ENCODE measurements at places on chromosomes 7 and 10. TPM values are rescaled to one million over a fixed set of nuclear protein-coding genes. Genes with fewer than 3 reads are reported as not detected.

Gene POU6F2
- not detected for polyA plus RNA-seq

Gene CALCR
- not detected for polyA plus RNA-seq

Gene CLRN3
- not detected for polyA plus RNA-seq

Gene PIK3CG
- 0.02 TPM for polyA plus RNA-seq

Gene ATP5F1C
- 456 TPM for polyA plus RNA-seq

Gene TIAL1
- 86.0 TPM for polyA plus RNA-seq

Gene ANLN
- 34.0 TPM for polyA plus RNA-seq

DNA sequence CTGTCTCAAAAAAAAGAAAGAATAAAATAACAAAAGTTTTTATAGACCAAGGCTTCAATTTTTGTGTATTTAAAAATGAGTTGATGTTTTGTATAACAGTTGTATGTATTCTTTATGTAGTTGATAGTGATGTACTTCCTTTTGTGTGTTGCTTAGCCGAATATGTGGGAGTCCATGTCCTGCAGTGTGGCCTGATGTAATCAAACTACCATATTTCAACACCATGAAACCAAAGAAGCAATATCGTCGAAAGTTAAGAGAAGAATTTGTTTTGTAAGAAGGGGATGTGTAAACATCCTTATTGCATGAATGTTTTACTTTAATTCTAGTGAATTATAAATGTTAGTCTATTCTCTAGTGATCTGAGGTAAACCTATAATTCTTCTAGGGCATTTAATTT lies 56.6 kb downstream of the MPLKIP start:
- peak; percentile 6 for DNase-seq

GRCh38 chr10:35887685-35888084 lies 245.6 kb upstream of the FZD8 start:
- no peak for DNase-seq

GRCh38 chr7:121182902-121183301 lies 145.9 kb upstream of the WNT16 start:
- DNase-seq = no peak

GRCh38 chr7:155260498-155260872 lies 37.2 kb upstream of the INSIG1 start:
- no peak for DNase-seq

- no peak for DNase-seq
These were observed 77.9 kb upstream of the PDGFA start for GRCh38 chr7:597348-598178.

- DNase-seq = peak; percentile 72
These were observed 33.5 kb upstream of the ADAM12 start for GRCh38 chr10:126421756-126422256.

DNA sequence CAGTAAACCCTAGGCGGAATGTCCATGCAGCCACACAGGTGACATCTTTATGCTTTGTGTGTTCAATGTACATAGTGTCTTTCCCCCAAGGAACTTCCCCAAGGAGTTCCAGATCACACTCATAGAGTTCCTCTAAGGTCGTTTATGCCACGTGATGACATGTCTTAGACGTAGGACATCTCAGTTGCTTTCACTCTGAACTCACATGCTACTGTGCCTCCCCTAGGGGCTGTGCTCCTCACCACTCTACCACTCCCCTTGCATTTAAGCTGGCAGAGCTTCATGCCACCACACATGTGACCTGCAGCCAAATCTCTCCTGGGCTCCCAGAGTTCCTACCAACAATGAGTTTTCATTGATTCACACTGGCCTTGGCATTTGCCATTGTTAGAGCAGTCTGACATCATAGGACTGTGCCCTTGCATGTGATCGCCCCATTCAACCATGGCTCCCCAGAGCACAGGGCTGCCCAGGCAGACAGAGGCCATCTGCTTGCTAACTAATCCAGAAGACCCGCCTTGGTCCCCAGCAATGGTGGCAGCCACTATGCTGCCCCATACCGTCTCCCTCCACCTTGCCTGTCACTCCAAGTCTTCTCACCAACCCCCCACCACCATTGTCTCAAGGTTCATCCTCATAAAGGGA lies 95.3 kb upstream of the MACROH2A2 start:
- DNase-seq = no peak

DNA sequence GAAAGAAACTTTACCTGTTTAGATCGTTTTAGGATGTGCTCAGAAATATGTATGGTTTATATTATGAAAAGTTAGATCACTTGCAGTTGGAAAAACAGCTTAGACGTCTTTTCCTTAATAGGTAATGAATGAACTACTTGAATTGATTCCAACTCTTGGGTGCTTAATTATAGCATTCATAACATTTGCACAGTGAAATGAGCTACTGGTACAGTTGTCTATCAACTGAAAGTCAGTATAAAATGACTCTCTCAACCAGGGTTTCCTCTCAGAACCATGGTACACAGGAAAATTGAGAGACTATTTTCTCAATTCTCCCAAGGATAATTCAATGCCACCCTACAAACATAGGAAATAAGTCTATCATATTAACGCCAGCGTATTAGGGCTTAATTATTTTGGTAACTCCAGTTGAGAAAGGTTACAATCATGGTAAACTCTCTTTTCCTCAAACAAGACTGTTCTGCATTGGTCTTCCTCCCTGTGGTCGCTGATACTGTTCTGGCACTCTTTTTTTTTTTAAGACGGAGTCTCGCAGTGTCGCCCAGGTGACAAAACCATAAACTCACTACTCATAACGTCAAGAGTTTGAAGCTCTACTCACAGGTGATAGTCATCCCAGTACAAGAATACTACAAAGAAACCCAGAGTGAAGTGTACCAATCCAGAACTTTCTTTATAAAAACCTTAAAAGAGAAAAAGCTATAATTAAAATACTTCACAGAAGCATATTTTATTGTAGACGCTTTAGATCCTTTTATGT lies 2.0 kb downstream of the ANLN start:
- no peak for DNase-seq

- no peak for DNase-seq
These were observed 76.0 kb upstream of the RET start for GRCh38 chr10:43000651-43001426.

DNA sequence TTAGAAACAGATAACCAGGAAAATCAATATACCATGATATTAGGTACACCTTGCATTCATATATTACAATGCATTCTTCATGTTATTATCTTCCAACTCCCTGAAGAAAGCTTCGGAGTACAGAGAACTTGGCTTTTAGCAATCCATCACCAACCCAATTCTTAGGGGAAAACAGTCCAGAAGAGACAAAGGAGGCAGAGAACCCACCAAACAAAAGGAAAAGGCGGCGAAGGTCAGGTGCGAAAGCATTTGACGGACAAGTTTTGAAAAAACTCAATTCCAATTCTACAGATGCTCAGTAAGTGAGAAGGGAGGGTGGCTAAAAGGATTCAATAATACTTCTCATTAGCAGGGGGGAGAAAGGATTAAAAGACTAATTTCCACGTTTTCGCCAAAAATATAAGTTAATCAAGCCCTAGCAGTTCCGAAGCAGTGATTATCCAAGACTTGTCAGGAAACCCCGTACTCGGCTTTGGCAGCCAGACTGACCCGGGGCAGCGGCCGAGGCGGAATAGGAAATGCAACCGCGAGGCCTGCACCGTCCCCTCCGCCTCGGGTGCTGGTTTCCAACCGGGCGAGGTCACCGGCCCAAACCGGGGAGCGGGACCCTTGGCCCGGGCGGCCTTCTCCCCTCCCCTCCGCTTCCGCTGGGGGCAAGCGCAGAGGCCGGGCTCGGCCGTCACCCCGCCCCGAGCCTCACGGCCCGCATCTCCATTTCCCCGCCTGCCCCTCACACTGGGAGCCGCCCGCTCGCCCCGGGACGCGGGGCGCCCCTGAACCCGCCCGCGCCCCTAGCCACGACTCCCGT lies 747 bp downstream of the GDI2 start:
- DNase-seq = no peak

- no peak for DNase-seq
These were observed 150.2 kb downstream of the TCF7L2 start for GRCh38 chr10:113100281-113100680.

- DNase-seq = no peak
These were observed 611.4 kb downstream of the MAGI2 start for GRCh38 chr7:78842068-78842467.

Data from AG04450 (cell line).